ENCODE measurements at places on chromosomes 2 and 18.

DNA sequence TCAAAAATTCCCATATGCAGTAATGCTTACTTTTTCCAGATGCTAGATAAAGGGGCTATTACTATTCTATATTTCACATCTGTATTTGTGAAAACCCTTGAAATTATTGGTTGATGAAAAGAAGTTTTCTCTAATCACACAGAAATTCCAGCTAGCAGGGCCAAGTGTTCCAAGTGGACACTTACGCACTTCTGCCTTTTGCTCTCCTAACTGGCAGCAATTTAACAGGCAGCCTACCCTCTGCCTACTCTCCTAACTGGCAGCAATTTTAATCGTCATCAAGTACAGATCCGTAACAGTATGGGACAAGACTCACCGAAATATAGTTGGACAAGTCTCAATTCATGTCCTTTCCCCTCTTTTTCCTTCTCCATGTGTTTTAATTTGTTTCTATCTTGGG, 12.0 kb downstream of the LRRC30 start:
- DNase-seq = no peak

DNA sequence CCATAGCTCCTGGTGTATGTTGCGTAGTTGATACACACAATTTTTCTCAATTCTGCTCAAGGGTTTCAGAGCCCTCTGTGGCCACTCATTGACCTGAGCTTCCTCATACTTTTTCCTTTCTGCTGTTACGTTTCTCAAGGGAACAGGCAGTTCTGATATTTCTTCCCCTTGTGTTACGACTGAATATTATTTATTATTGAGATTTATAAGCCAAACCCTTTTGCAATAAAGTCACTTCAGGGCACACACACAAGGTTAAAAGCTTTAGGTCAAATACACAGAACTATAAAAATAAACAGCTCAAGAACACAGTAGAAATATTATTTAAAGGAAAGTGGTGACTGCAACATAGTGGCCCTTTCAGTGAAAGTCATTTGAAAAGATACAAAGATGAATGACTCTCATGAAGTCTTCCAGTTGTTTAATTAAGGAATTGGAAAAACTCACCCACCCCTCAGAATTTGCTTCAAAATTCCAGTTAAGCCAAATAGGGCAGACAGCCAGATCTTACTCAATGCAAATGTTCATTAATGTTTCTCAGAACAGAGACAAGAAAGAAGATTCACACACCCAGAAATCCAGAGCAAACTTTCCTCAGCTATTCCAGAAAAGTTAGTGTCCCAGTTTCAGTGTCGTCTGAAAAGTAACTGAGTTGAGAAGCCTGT, 179.7 kb downstream of the TRIB2 start:
- DNase-seq = no peak

DNA sequence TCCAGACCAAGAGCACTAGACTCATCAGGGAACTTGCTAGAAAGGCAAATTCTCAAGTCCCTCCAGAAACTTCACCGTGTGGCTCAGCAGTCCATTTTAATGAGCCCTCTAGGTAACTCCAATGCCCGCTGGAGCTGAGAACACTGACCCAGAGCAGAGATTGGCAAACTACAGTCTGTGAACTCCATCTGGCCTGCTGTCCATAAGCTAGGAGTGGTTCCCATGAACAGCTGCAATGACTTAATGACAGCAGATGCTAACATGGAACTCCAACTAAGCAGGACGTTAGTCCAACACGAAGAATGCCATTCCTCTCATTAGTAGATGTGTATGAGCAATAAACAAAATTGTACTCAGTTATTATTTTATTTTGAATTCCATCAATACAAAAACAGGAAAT, 371.9 kb downstream of the STK39 start:
- no peak for DNase-seq

- no peak for DNase-seq
Measured at GRCh38 chr2:195543063-195543462, 114.0 kb upstream of the SLC39A10 start.

GRCh38 chr18:10421859-10422258, 32.6 kb upstream of the APCDD1 start:
- DNase-seq = no peak

DNA sequence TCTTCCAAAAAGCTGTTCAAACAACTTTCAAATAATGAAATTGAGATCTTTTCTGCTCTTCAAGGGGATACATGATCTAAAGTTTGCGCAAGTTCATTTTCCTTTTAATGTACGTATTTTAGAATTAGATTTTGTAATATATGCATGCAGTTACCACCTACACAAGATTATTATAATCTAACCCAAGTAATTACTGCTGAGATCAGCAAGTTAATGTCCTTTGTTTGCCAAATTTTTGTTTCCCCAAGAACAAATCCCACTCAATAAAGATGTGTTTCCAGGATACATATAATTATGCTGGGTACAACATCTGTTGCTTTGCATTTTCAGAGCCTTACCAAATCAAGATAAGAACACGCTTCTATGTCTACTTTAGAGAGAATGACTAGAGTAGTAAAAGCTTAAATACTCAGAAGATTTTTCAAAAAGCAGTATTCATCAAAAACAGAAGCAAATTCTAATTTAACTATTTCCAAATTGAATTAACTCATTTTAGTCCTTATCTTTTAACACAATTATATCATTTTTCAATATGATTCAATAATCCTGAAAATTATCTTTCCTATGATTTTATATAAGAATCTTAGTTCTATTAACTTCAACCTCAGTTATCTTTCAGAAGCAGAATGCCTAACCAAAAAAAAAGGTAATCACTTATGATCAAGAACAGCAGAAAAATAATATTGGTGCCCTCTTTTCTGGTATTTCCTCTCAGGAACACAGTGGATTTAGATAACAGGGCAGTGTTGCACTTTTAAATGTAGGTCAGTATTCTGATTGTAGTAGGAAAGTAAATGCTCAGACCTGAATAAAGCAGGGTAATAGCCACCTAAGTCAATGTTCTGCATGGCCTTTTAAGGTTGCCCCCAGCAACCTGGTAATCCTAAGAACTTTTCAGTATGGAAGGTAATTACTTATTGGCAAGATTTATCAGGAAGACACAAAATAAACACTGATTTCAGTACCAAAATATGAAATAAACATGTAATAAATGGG, 28.0 kb downstream of the CERKL start:
- no peak for DNase-seq

DNA sequence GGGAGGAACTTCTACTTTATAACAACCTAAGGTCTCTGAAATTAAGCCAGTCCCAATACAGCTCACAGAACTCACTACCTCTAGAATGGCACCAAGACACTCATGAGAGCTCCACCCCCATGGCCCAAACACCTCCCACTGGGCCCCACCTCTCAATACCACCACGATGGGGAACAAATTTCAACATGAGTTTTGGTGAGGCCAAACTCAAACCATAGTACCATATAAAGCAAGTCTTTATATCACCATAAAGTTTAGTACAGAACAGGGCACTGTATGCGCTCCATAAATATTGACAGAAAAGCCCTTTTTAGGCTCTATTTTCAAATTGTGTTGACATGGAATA, 3.3 kb downstream of the AFG3L2 start:
- no peak for DNase-seq

DNA sequence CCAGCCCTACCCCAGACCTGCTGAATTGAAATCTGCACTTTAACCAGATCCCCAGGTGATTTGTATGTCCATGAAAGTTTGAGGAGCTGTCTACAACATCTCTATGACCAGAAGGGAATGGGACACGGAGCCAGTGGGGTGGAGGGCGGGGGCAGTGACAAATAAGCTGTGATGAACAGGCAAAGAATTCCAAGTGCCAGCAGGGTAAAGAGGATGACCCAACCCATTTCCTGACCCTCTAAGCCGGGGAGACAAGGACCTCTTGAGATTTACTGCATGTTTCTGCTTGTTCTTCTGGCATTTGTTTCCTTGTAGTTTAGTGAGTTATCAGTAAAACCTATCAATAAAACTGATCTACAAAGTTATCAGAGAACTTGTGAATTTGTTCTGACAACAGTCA, 8.7 kb downstream of the TET3 start:
- DNase-seq = no peak

DNA sequence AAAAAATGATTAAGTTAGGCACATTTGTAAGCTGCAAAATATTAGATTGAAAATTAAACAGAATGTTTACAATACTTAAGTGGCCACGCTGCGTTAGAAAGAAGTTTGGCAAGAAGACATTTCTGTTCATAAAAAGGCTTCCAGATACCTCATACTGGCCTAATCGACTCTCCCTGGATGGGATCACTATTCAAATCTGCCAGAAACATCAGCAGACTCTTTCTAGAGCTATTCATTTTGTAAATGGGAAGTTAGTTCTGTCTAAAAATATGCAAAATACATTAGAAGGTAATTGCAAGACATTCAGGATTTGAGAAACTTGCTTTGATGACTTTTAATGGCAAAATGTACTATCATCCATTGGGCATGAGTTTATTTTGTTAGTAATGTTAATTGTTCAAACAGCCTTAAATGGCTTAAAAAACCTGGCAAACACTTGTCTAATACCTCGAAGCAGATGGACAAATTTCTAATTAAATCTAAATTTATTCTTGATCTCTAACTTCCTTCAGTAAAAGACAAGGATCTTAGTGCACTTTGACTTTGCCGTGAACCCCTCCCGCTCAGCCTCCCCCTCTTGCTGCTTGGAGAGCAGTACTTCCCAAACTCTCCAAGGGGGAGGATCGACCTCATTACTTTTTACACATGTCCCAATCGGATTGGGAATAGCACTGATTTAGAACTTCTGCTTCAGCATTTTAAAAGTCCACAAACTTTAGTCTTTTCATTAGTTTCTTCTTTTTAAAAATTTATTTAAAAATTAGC, 103.5 kb downstream of the SMIM21 start:
- no peak for DNase-seq

- DNase-seq = no peak
Measured at GRCh38 chr2:99971326-99971900, 171.0 kb downstream of the AFF3 start.
